ENCODE measurements at places on chromosomes 2 and 18.

DNA sequence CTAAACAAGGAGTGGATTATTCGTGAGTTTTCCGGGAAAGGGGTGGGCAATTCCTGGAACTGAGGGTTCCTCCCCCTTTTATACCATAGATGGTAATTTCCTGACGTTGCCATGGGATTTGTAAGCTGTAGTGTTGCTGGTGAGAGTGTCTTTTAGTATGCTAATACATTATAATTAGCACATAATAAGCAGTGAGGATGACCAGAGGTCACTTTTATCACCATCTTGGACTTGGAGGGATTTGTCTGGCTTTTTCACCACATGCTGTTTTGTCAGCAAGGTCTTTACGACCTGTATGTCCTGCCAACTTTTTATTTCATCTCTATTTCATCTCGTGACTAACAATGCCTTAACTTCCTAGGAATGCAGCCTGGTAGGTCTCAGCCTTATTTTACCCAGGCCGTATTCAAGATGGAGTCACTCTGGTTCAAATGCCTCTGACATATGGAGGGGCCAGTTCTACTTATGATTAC is 124.8 kb upstream of the B3GNT2 start:
- DNase-seq: no peak

DNA sequence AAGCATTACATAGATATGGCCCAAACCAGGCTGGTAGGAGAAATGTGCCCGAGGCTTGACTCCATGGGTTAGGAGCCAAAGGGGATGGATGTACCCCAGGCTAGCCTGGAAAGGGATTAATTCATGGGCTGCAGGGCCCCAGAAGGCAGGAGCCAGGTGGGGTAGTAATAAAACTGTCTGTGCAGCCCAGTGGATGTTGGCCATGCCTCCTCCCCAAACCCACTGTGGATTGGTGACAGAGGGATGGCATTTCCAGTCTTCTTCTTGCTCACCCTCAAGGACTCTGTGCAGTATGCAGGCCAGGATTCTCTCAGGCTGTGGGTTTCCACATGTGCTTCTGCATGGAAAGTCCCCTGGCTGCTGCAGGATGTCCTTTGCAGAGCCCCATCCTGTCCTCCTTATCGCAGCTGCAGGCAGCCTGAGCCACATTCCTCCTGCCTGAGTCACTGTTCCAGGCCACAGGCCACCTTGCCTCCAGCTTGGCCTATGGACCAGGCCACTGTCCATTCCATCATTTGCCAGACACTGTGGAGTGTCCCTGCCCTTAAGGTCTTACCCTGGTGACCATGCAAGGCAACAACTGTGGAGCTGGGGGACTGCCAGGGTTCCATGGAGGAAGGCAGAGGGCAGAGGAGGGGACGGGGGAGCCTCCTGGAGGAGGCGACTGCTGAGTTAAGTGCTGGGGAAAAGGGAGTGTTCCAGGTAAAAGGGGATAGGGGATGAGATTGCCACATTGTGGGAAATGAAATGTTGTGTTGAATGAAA is 38.9 kb downstream of the INO80C start:
- no peak for DNase-seq

- DNase-seq: no peak
Measured at GRCh38 chr18:78213361-78213994, 766.1 kb upstream of the SALL3 start.

DNA sequence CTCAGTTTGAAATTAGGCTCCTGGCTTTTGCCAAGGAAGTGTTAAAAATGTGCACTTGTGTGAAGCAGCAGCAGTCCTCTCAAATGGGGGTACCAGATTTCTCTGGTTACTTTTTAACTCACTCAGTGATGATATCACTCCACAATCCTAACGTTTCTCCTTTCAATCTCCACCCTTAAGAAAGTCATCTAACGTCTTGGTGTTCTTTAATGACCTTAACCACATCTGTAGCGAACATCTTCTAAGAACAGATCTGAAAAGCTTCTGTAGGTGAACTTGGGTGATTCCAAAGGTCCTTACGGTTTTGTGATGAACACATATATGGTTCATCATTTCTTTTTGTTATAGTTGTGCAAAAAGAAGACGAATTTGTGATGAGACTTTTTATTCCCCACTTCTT is 73.2 kb downstream of the DOCK10 start:
- no peak for DNase-seq

DNA sequence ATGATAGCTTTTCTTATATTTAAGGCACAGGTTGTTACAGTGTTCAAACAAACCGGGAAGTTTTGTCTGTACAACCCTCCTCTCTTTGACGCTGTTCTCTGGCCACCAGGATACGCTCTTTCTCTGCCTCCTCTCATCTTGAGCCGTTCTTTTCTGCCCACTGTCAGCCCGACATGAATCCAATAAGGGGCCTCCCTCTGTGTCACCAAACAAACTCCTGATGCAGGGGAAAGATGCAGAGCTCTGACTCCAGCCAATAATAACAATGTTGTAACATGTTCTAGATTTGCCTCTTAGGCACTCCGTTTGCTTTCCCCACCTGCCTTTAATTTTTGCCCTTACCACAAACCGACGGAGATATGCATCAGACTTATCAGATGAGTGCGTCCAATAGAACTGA is 449.3 kb downstream of the SLC4A3 start:
- no peak for DNase-seq

DNA sequence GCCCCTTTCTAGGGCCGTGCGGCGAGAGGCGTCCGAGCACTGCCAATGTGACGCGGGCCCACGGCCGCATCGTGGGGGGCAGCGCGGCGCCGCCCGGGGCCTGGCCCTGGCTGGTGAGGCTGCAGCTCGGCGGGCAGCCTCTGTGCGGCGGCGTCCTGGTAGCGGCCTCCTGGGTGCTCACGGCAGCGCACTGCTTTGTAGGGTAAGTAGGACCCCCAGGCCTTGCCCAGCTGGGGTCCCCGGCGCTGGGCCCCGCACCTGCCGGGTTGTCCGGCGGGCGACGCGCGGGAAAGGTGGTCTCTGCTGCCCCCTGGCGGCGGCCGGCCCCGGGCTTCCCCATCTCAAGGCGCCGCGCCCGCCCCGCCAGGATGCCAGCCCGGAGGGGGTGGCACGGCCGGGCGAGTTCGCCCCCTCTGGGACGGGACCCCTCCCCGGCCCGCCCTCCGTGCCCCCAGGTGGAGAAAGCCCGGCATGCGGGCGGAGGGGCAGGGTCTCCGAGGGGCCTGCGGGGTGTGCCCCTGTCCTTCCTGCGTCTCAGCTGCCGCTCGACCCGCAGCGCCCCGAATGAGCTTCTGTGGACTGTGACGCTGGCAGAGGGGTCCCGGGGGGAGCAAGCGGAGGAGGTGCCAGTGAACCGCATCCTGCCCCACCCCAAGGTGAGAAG is 1.9 kb downstream of the PRSS56 start:
- DNase-seq: peak; percentile 42

- DNase-seq: no peak
Measured at GRCh38 chr18:64207820-64208219, 58.9 kb upstream of the LINC00305 start.

- DNase-seq: no peak
Measured at GRCh38 chr2:124091721-124092120, 66.6 kb downstream of the CNTNAP5 start.

DNA sequence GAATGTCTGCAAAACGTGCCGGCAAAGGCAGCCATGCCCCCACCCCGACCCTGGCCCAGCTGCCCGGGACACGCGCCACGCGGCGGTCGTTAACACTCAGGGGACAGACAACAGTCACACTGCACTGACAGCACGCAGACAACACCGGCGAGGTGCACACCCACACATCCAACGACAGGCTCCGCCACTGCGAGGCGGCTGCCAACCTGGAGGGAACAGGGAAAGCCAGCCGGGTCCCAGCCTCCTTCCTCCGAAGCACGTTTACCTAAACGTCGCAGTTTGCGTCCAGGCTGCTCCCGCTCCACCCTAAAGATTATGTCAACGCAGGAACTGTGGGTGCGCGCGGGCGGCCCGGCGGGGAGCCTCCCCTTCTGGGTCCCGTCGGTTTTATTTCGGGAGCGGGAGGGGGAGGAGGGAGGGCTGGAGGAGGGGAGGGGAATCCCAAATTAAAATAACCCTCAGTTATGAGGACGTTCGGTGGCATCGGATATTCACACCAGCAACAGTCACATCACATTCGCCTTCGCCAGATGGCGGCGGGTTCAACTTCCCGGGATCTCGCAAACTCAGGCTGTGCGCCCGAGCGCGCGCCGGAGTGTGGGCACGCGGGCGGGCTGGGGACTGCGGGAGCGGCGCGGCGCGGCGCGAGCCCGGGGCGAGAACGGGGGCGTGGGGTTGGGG is 644 bp downstream of the PTGR3 start:
- peak; percentile 21 for DNase-seq

DNA sequence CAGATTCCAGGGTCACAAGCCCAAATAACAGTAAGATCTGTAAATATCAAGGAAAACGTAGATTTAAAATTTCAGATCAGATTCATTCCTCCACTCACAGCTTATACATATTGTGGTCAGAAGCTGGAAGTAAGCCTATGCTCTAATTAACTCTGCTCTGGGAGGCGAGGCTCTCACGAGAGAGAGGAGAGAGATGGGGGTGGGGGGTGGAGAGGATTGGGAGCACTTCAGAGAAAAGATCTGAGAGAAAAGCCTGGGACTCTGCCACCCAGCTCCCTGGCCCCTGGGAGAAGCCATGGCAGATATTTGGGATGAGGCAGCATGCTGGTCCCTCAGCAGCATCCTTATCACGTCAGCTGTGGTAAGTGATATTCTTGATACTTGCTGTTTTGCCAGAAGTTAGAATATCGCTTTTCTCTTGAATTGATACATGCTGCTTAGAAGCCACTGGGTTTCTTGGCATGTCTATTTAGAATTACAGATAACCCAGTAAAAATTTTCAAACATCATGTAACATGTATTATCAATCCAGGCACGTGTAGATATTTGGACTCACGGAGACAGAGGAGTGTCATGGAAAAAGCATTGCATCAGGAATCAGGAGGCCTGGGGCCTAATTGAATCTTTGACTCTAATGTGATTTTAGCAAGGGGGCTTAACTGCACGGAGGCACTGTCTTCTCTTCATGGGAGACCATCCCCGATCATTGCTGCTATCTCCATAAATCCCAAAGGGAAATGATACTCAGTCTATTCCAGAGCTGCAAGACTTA is 265.4 kb downstream of the HRH4 start:
- DNase-seq: no peak

GRCh38 chr2:231360401-231360800 is 35.1 kb upstream of the B3GNT7 start:
- no peak for DNase-seq

- DNase-seq: no peak
Measured at GRCh38 chr2:185215497-185215896, 523.1 kb upstream of the FSIP2 start.

DNA sequence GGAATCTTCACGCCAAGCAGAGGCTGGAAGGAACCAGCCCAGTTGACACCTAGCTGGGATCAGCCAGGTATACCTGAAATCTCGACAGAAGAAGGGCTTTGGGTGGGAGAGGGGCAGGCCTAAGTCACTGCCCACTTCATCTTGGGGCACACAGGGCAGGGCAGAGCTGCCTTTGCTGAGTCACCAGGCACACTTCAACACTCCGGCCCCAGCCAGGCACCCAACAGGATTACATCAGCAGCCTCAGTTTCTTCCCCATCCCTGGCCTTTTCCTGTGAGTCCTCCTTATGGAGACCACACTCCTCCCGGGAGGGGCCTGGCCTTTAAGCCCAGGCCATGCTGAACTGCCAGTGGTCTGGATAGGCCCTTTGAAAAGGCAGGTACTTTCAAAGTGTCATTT is 201.7 kb upstream of the HS6ST1 start:
- DNase-seq: no peak

GRCh38 chr2:224983712-224984554 is 58.3 kb downstream of the DOCK10 start:
- DNase-seq: no peak

DNA sequence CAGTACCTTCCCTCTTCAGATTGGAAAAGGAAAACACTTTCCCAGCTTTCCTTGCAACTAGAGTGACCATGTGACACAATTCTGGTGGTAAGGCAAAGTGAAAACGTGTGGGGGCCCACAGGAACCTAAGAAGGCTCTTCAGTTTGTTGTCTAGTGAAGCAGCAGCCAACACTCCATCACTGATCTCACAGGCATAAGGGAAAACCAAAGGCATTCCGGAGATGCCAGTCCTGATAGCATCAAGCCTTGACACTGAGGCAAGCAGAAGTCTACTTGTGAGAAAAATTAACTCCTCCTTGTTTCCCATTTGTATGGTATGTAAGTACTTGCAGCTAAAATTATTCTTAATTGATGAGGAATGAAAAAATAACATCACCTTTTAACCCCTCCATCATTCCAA is 88.3 kb downstream of the ETAA1 start:
- DNase-seq: no peak

DNA sequence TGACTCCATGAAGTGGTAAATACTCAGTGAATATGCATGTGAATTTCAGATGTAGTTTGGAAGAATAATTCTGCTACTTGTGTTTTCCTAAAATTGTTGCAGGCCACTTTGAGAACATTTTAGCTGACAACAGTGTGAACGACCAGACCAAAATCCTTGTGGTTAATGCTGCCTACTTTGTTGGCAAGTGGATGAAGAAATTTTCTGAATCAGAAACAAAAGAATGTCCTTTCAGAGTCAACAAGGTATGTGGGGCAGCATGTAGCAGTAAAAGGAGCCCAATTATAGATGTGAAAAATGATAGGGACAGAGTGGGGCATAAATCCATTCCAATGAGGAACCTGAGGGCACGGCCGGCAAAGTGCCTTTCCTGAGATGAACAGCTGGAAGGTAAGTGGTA is 16.1 kb downstream of the SERPINB5 start:
- no peak for DNase-seq

GRCh38 chr2:30932870-30933269 is 125.6 kb upstream of the CAPN13 start:
- no peak for DNase-seq

DNA sequence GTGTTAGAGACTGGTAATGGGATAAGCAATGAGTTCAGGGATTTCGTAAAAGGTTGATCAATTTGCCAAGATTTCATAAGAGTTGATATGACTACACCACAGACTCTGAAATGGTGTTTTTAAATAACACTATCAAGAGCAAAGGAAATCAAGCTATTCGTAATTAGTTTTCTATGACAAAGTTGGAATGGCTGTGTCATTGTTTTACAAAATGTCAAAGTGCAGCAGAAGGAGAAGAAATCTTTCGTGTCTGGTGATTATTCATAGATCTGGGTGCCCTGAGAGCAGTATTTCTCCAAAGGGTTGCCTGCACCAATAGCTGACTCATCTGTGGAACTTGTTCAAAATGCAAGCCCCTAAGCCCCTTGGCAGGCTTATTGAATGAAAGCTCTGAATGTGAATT is 70.1 kb downstream of the NABP1 start:
- DNase-seq: no peak

DNA sequence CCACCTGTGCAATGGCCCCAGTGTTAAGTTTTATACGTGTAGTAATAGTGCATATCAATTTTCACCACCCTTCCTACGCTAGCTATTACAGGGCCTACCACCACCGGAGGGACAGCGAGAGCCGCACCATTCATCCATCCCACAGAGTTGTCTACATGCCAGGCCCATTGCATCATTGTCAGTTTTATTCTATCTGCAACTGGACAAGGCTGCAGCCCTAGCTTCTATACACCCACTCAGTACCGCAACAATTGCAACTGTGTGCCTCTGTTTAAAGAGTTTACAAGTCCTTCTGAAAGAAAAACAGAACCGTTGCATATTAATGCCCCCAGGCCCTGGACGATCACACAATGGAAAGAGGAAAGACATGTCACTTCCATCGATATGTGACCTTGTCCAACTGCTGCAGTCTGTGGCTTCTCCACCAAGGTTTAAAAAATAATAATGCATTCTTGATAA is 58.6 kb downstream of the ZEB2 start:
- no peak for DNase-seq

Data from stimulated activated CD4-positive, alpha-beta T cell treated with anti-CD3 and anti-CD28 coated beads, TNF-alpha, amount 100 ng/mL, for 24 hours (primary cell).